GDM1 (cell line): ENCODE measurements at places on chromosomes 3 and 15.

- DNase-seq = no peak
Measured at GRCh38 chr3:41035456-41036022, 163.8 kb upstream of the CTNNB1 start.

- DNase-seq = no peak
Measured at GRCh38 chr15:58852347-58852746, 81.1 kb downstream of the SLTM start.

- DNase-seq = no peak
Measured at GRCh38 chr3:188331166-188331565, 177.2 kb downstream of the LPP start.

DNA sequence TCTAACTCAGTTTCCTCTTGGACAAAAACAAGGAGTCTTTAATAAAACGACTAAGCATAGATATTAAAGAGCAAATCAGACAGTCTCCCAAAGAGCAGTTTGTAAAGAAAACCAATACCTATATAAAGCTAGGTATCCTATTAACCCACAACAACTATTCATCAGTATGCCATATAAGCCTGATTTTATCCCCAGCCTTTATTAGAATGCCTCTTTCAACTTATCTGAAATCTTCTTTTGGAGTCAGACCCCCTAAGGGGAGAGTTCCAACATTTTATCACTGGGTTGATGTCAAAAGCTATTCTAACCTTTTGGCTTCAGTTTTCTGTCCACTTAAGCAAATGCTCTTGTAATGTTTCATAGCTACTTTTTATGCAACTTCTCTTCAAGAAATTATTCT lies 17.8 kb downstream of the MAP2K5 start:
- DNase-seq = no peak

DNA sequence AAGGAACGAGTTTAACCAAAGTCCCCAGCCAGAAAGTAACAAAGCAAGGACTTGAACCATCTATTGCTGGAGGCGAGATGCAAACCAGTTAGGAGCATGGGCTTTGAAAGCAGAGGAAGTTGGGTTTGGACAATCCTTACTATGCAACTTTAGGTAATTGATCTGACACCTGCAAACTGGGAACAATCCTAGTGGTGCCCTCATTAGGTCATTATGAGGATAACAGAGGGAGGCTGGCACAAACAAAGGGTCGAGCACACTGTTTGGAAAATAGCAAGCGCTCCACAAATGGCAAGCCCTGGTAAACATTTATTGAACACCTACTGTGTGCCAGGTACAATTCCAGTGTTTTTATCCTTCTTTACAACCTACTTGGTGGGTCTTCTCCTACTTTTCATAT lies 45.6 kb downstream of the WNT5A start:
- DNase-seq = no peak

GRCh38 chr3:171453180-171453886 lies 6.9 kb downstream of the TNIK start:
- no peak for DNase-seq

GRCh38 chr3:24237971-24238706 lies 256.5 kb downstream of the THRB start:
- peak; percentile 44 for DNase-seq

- DNase-seq = no peak
Measured at GRCh38 chr15:47332481-47332880, 384.8 kb upstream of the SEMA6D start.

- no peak for DNase-seq
Measured at GRCh38 chr3:243356-243725, 46.8 kb downstream of the CHL1 start.

DNA sequence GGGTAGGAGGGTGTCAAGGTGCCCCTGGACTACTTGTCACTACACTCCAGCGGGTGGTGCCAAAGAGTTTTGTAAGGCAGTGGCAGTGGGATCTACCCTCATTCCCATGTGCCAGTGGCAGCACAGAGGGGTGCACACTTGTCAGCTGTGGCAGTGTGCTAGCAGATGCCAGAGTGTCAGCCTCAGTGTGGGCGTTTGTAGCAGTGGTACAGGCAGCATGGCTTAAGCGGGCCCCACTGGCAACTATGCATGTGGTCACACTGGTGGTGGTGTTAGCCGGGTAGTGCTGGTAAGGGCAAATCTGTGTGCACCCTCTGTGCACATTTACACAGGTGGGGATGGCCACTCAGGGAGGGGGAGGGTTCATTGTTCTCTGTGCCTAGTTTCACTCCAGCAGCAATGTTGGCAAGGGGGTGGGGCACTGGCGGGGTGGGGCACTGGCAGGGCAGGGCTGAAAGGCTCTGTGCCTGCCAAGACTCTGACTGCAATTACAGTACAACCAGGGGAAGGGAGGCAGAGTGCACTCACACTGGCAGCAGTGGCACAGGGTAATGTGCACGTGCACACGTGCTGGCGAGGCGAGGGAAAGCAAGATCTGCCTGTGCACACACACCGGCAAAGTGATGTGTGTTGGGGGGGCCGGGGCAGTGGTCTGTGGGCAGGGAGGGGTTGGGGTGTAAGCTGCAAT lies 31.8 kb downstream of the MYO9A start:
- DNase-seq = no peak

GRCh38 chr3:45055411-45056143 lies 29.5 kb downstream of the CLEC3B start:
- peak; percentile 4 for DNase-seq

DNA sequence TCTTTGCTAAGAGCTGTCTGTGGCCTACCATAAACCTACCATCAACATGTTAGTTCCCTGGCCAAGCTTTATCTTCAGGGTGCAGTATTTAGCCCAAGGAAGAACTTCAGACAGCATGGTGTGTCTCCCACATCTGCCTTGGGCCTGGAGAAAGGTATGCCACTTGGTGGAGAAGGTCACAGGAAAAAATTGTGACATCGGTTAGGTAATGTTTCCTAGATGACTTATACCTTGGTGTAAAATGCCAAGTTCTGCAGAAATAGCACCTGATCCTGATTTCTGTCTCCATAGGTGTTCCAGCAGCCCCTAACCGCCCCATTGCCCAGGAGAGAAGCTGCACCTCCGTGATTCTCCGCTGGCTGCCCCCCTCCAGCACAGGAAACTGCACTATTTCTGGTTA lies 33.0 kb upstream of the UMPS start:
- DNase-seq = no peak

DNA sequence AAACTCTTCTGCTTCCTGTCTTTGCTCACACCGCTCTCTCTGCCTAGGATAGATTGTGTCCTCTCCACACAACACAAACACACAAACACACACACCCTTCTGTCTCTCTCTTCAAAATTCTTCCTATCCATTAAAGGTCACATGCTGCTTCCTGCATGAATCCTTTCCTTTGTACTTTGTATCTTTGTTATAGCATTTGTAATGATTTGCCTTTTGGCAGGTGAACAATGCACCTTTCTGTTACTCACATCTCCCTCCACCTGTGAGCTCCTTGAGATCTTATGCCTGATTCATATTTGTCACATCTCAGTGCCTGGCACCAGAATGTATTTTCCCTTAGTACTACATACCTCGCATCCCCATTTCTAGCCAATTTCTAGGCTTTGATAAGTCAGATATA lies 251.4 kb upstream of the UMPS start:
- no peak for DNase-seq

GRCh38 chr3:106119614-106120082 lies 250.8 kb upstream of the CBLB start:
- no peak for DNase-seq

- no peak for DNase-seq
Measured at GRCh38 chr3:31610700-31611275, 78.1 kb downstream of the STT3B start.

DNA sequence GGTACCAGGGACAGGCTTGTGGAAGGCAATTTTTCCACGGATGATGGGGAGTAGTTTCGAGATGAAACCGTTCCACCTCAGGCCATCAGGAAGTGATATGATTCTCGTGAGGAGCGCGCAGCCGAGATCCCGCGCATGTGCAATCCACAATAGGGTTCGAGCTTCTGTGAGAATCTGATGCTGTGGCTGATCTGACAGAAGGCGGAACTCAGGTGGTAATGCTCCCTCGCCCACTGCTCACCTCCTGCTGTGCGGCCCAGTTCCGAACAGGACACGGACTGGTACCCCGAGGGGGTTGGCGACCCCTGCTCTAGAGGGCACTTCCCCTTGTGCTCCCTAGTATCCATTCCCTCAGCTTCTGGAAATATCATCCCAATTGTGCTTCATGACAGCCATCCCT lies 99.9 kb downstream of the PLD1 start:
- DNase-seq = no peak

DNA sequence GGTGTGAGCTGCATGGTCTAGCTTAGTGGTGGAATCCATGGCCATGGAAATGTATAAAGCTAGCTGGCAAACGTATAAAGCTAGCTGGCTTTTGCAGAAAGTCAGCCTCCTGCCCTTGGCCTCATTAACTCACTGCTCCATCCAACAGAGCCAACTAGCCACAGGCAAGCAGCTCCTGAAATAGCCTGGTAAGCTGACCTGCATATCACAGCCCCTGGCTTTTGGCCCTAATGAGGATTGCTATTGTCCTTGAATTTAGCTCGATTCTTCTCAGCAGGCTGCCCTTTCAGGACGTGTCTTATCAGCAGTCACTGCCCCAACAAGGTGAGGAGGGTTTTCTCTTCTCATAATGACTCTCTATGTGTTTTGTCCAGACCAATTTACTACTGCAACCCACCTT lies 446.8 kb downstream of the WDR72 start:
- no peak for DNase-seq

GRCh38 chr3:170953736-170954135 lies 45.3 kb upstream of the EIF5A2 start:
- DNase-seq = no peak
